Small intestine (tissue), 16 donors: ENCODE measurements at places on chromosomes 13 and 19. TPM values are rescaled to one million over a fixed set of nuclear protein-coding genes. Genes with fewer than 3 reads are reported as not detected.

The KLK12 gene
- 1.4 TPM for polyA plus RNA-seq

The DACT3 gene
- 5.3 TPM for polyA plus RNA-seq

The MAST1 gene
- polyA plus RNA-seq = 1.1 TPM

DNA sequence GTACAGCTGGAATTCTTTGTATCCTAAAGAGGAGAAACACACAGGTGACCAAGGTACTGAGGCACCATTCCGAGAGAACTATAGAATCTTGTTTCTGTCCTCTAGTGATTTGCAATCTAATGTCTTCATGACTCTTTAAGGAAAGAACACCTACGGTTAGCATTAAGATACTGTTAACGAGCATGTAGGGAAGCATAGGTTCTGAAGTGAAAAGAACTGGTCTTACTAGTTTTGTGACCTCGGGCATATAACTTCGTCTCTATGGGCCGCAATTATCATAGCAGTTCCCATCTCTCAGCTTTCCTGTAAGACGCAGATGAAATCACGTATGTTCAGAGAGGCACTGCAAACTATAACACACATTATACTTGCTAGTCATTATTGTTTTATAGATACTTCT is 193.0 kb upstream of the NBEA start:
- no peak for DNase-seq

DNA sequence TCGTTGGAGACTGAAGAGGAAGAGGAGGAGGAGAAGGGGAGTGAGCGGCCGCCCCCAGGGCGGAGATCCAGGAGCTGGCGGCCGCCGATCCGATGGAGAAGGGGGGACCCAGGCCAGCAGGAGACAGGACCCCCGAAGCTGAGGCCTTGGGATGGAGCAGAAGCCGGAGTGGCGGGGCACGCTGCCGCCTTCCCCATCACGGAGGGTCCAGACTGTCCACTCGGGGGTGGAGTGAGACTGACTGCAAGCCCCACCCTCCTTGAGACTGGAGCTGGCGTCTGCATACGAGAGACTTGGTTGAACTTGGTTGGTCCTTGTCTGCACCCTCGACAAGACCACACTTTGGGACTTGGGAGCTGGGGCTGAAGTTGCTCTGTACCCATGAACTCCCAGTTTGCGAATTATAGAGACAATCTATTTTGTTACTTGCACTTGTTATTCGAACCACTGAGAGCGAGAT is 1.8 kb downstream of the GADD45B start:
- DNase-seq = peak; percentile 27

The ZNF780A gene
- 18.1 TPM for polyA plus RNA-seq

The ZNF575 gene
- polyA plus RNA-seq = 1.3 TPM

DNA sequence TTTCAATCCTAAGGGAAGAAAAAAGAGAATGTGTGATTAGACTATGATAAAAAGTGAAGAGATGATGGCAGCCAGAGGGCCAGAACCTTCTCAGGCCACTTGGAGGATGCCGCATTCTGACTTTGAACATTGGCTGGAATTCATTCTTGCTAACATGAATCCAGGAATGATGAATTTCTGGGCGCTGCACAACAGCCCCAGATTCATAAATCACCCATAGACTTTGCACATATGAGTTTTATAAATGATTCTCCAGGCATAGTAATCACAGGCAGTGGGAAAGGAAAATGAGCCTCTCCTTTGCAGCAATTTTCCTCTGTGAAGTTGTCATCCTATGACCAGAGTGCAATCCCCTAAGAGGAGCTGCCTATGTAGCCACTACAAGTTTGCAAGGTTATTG is 555.4 kb downstream of the KCTD12 start:
- no peak for DNase-seq

DNA sequence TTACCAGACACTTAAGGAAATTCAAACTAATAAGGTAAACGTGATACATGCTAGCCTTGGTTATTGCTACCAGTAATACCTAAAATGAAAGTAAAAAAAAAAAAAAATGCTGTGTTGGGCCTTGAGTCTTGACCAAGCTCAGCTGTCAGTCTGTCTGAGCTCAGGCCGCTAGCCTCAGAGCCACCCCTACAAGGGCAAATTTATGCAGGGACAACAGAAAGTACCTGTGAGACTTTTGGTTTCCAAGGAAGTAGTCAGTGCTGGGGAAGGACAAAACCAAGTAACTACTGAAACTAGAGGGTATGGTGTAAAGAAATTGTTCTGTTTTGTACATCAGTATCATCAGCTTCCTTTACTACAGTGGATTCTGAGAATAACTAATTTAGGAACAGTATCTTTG is 134.3 kb upstream of the SLITRK5 start:
- DNase-seq = no peak

- DNase-seq = no peak
Measured at GRCh38 chr13:63161219-63161618, 1745.6 kb upstream of the PCDH20 start.

The NLRP9 gene
- polyA plus RNA-seq = not detected

The SRRM5 gene
- 0.27 TPM for polyA plus RNA-seq

- DNase-seq = no peak
Measured at GRCh38 chr19:19111136-19111835, 27.0 kb downstream of the TMEM161A start.

The ZNF616 gene
- polyA plus RNA-seq = 2.5 TPM

The MPV17L2 gene
- polyA plus RNA-seq = 12.5 TPM

DNA sequence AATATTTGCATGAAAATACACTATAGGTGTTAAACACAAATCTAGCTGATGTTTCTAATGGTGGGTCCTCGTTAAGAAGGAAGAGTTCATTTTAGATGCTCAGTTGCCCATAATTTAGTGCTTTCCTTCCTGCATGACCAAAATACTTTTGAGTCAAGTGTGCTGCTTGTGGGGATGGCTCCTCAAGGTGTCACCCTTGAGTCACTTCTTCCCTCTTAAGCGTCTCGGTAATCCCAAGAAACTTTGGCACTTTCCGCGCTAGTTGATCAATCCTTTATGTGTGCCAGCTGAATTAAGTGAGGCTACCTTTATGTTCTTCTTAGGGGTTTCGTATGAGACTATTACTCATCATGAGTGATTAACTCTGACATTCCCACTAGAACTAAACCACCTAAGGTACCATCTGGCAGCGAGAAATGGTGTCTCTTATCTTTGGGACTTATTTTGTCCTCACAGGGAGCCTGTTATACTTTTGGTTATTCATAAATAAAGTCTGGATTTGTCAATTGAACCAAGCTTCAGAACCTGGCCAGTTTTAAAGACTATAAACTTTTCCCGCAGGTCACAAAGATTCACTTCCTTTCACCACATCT is 106.8 kb downstream of the NHLRC3 start:
- peak; percentile 39 for DNase-seq

DNA sequence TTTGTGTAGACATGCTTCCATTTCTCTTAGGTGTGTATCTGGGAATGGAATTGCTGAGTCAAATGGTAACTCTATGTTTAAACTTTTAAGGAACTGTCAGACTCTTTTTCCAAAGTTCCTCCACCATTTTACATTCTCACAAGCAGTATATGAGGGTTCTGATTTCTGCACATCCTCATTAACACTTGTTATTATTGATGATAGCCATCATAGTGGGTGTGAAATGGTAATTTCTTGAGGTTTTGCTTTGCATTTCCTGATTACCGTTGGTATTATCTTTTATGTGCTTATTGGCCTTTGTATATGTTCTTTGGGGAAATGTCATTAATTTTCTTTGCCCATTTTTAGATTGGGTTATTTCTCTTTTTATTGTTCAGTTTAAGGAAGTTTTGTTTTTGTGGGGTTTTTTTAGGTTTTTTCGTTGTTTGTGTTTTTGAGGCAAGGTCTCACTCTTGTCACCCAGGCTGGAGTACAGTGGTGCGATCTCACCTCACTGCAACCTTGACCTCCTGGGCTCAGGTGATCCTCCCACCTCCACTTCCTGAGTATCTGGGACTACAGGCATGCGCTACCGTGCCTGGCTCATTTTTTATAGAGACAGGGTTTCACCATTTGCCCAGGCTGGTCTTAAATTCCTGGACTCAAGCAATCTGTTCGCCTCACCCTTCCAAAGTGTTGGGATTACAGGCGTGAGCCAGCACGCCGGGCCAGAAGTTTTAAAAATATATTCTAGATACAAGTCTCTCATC is 34.3 kb downstream of the NAA16 start:
- DNase-seq = no peak

- DNase-seq = no peak
Measured at GRCh38 chr13:110445183-110445582, 116.3 kb downstream of the RAB20 start.

DNA sequence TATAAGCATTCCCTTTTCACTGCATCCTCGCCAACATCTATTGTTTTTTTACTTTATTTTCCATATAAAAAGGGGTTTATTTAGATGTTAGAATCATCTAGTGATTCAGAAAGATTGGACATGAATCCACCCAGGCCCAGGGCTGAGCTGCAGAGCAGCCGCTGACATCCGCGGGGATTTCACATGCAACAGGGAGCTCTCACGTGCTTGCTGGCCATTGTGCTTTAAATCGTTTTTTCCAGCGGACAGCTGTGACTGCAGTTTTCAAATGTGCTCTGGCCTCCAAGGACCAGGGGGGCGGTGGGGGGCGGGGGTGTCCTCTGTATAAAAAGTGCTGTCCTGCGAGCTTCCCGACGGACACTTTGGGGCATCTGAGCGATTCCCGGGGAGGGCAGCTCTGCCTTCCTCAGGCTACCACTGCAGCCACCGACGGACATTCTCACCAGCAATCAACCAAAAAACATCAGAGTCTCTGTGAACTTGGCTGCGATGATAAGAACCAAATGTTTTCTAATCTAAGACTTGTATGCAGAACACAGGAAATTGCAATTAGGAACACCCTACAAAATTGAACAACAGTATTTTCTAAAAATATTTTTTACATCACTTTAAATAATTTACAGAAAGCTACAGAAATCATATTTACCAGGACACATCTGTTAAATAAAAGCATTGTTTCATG is 12.6 kb downstream of the RB1 start:
- no peak for DNase-seq

The RFPL4A gene
- 0.04 TPM for polyA plus RNA-seq

The IL17D gene
- 1.8 TPM for polyA plus RNA-seq

The PRR36 gene
- 0.47 TPM for polyA plus RNA-seq

DNA sequence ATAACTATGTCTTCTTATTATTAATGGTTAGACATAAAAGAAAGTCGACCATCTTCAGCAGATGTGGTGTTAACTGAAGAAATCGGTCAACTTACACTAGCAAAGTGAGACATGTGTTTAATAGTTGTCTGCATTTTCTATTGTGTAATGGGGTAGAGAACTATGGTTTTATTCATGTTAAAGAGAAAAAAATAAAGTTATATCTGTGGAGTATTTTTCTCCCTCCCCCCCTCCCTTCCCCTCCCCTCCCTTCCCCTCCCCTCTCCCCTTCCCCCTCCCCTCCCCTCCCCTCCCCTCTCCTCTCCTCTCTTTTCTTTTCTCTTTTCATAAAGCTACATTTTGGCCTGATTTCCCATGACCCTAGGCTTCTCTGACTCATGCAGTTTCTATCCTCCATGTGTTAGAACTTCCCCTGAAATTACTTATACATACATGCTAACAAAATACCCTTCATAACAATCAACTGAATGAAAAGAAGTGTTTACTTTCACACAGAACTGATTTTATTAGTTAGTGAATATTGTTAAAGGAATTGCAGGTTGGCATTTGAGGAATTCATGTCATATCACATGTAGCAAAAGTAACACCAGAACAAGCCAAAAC is 1431.0 kb upstream of the ATXN8OS start:
- no peak for DNase-seq

DNA sequence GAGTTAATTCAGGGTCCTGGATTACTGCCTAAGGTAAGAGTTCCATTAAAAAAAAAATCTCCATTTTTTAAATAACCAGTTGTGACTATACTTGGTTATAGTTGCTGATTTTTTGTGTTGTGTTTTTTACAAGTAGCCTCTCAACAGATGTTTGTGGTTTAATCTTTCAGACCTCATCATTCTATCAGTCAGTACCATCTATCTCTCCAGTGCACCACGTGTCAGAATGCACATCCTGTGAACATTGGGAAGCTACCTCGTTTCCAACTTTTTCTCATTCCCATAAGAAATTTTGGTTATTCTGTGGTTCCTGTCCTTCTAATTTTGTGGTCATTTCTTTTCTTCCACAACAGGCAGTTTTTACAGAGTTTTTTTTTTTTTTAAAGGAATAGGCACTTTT is 39.2 kb downstream of the WDFY2 start:
- DNase-seq = no peak

The GRK1 gene
- polyA plus RNA-seq = 0.27 TPM

GRCh38 chr13:41587490-41587889 is 130.1 kb downstream of the RGCC start:
- no peak for DNase-seq

DNA sequence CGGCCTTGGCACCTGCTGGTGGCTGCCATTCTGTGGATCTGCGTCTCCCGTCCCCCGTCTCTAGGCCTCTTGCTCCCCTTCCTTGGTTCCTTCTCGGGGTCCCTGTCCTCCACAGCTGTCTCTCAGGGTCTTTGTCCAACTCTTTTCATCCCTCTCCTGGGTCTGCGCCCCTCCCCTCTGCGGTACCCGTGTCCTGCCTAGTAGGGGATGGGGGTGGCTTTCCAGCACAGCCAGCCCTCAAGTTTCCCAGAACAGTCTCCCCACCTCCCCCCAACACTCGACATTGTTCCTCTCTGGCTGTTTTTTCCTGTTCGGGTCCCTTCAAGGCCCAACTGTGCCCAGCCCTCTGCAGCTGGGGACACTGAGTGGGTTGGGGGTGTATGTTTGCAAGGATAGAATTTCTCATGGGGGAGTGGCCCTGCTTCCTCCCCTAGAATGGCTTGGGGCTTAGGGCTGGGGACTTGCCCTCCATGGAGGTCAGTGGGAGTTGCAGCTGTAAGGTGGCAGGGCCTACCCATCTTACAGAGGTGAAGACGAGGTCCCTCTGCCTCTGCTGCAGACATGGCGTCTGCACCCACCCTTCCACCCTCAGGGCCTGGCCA is 762 bp upstream of the ADM5 start:
- DNase-seq = peak; percentile 26

DNA sequence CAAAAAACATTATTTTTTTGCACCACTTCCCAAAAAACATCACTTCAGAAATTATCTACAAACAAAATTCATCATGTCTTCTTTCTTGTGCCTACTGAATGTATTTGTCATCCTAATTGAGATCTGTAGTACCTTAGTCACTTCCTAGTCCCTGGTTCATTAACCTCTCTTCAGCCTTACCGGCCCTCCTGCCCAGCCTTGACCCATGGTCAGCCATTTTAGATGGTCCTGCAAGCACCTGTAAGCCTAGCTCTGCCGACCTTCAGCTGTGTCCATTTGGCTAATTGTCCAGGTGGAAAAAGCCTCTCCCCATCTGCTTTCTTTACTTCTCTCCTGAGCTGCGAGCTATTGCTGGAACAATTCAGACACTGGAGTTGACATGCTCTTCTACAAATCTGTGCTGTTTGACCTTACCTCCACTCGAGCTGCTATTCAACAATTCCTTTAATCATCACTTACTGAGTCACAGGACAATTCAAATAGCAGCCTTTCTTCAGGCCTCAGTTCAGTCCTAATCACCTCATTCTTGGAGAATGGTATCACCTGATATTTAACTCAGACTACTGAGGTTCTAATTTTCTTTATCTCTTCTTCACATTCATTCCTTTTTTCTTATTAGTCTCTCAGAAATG is 882.5 kb downstream of the PCDH9 start:
- DNase-seq = no peak

DNA sequence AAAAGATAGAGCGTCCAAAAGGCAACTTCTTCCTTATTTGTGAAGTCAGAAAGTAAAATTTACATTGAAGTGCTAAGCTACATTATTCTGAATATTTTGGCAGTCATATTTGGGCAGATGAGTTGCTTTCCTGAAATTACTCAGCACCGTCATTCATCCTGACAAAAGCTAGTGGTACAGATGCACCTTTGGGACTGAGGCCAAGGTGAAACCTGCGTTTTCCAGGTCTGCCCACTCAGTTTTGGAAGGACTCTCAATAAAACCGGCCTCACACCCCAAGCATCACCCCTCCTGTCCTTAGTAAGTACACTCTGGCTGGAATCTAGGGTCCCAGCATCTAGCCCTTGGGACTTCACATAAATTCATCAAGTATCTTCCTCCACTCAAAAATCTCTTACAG is 187.5 kb downstream of the TM9SF2 start:
- DNase-seq = no peak
